ENCODE measurements at places on chromosomes 11 and 22.

DNA sequence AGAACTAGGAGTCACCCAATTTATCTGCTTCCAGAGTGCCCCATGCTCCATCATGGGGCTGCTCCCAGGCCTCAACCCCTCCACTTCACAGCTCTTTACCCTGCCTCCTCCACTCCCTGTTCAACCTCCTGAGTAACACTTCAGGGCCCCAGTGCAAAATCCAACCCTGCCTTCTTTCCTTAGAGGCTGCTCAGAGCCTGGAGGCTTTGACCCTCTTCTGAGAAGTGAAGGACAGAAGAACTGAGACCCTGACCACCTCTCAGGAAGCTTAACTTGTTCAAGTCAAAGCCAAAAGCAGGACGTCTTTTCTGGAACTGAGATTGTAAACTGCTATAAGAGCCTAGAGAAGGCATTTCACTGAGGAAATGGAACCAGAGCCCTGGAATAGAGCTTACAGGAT is 15.5 kb downstream of the EIF3F start:
- DNase-seq: no peak

DNA sequence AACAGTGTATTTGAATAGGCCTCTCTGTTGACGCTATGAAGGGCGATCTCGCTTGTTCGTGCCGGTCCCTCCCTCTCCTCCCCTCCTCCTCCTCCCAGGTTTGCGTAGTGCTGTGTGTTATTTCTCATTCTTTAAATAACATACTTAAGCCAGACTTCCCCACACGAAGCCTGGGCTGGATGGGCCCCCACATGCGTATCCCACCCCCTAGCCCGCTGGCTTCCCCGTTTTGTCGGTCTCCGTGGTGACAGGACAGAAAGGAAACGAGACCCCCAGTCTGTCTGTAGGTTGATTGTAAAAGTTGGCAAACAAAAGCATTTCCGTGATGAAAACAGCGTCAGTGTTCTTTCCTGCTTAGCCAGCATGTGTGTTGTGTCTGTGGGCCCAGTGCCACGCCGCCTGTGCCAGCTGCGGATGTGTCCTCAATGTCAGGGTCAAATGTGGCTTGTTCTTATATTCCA is 27.3 kb downstream of the FAM118A start:
- no peak for DNase-seq

GRCh38 chr11:70111269-70112016 is 33.3 kb downstream of the ANO1 start:
- no peak for DNase-seq

DNA sequence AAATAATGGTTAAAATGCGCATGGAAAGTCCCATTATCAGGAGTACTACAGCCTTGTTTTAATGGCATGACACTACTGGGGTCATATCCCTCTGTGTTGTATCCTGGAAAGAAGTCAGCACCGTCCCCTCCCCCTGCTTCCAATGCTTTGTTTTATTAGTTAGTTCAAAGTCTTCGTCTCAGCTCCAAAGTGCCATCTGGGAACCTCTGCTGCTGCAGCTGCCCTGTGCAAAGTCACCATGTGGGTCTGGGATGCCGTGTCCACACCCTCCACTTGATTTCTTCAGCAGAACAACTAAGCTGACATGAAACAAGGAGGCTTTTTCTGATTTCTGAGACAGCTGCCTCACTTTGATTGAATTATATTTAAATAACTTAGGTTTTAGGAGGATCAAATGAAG is 29.5 kb upstream of the NCAM1 start:
- DNase-seq: no peak

DNA sequence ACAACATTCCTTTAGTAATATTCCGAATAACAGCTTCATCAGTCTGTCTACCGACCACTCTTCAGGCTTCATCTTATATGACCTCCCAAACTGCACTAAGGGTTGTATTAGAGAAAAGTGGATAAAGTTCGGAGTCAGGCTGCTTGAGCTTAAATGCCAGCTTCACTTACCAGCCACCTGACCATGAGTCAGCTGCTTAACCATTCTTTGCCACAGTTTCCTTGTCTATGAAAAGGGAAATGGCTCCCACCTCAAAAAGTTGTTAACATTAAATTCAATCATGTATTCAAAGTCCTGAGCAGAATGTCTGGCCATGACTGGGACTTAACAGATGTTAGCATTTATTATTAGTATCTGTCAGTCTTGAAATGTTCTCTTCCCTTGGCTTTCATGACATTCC is 20.9 kb downstream of the LIMK2 start:
- DNase-seq: no peak

All from sciatic nerve (tissue), 2 donors.